NCI-H2227 treated with DMSO at 0.1 percent for 48 hours (cell line): ENCODE measurements at places on chromosomes 16 and 17.

- peak; percentile 11 for DNase-seq
Measured at GRCh38 chr16:56789360-56789759, 59.4 kb downstream of the NUP93 start.

DNA sequence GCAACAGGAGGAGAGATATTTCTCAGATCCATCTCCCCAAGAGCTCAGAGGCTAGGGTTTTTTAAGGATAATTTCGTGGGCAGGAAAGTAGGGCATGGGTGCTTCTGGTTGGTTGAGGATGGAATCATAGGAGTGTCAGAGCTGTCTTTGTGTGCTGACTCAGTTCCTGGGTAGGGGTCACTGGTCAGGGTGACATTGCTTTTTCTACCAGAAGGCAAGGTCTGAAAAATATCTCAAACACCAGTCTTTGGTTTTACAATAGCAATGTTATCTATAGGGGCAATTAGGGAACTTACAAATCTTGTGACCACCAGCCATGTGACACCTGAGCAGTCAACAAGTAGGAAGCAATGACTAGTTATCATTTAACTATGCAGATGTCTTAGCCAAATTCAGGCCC lies 82.9 kb upstream of the DYNLRB2 start:
- DNase-seq = no peak

GRCh38 chr16:66405057-66405783 lies 21.9 kb upstream of the BEAN1 start:
- DNase-seq = no peak

DNA sequence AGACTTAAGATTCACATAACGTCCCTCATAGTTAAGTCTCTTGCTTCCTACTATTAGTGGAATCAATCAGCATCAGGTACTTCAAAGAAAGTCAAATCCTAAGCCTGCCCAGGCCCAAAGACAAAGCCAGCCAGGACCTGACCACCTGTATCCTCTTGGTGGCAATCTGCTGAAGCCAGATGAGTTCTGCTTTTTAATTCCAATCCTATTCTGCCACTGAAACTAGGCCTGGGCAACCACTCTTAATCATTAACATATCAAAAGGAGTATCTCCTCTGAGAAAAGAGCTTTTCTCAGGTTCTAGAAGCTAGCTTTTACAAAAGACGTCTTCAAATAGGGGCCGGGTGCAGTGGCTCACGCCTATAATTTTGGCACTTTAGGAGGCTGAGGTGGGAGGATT lies 15.1 kb upstream of the GLG1 start:
- no peak for DNase-seq

- DNase-seq = no peak
Measured at GRCh38 chr17:47197821-47198220, 8.7 kb upstream of the CDC27 start.

DNA sequence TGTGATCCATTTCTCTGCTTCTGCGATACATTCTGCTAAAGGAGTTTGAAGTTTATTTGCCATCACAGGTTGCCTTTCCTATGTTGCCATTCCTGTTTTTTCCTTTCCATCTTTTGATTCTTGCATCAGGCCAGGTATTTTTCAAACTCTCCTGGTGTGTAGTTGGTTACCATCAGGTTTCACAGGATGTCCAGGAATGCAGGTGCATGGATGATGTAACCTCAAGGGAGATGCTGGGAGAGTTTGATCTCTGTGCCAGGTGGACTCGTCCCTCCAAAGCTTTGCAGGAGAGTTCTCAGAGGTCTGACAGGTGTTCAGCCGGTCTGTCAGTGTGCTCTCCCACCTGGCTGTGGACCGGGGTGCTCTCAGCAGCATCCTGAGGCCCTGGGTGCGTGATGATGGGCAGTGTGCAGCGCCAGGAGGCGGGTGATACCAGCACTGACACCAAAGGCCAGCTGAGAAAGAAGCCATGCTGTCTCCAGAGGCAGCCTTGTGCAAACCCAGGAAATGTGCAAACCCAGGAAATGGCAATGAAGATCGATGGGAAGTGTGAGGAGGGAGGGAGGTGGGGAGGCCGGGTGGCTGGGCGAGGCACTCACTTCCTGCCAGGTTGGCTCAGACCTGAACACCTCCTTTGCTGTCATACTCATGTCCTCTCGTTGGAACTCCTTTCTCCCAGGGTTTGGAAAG lies 1.7 kb downstream of the ATP2C2 start:
- no peak for DNase-seq

GRCh38 chr17:80956321-80957190 lies 35.1 kb upstream of the CHMP6 start:
- no peak for DNase-seq

DNA sequence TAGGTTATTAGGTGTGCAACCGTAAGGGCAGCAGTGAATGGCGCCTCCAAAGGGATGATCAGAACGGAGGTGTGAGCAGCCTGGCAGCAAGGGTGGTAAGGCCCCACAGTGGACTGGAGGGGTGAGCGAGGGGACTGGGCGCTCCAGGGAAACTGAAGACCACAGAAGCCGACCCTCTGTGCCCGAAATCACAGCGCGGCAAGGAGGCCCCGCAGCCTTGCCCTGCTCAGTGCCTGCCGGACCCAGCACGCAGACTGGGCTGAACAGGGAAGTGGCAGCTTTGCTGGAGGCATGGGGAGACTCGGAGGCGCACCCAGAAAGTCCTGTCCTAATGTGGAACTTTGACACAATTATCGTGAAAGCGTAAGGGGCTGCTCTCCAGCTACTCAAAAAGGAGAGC lies 38.4 kb downstream of the KLHDC4 start:
- no peak for DNase-seq

DNA sequence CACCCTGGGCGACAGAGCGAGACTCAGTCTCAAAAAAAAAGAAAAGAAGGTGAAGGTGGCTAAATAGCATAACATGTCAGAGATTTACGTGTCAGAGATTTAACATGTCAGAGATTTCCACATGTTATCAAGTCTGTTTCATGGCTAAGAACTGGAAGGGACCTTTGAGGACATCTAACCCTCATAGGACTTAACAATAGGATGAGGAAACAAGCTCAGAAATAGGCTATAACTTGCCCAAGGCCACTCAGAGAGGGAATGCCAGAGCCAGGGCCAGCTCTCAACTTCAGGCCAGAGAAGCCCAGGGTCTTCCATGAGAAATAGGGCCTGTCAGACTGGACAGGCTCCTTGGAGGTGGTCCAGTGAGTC lies 26.8 kb upstream of the ZNF629 start:
- no peak for DNase-seq

- DNase-seq = no peak
Measured at GRCh38 chr17:21034340-21035235, 8.2 kb downstream of the USP22 start.

DNA sequence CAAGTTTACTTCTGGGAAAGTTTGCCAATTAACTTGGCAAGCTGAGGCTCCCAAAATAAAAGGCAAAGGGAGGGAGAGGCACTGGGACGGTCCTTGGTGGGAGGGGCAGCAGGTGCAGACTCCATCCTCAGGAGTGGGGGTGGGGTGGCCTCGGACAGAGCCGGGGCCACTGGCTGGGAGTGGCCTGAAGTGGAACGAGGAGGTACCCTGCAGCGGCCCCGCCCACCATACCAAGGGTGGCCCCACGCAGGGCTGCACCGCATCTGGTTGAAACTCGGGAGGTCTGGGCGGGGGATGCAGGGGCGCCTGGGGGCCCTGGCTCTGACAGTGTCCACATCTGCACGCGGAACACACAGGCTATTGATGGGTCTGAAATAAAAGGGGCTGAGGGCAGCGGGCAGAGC lies 42.4 kb upstream of the SLC38A10 start:
- DNase-seq = no peak

- no peak for DNase-seq
Measured at GRCh38 chr16:86026171-86026910, 127.4 kb downstream of the IRF8 start.

DNA sequence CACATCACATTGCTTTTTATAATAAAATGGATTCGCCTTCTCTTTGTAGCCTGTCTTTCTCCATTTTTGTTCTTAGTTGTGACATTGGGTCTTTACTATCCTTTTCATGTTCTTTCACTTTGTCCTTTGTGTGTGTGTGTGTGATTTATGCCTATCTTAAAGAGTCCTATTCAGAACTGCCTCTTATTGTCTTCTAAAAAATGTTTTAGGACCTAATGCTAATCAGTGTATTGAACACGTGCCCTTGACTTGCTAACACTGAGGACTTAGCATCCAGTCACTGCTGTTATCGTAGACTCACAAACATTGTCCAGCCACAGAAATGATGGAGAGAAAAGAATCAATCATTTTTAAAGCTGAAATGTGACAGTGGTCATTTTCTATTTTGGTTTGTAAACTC lies 251.9 kb downstream of the CNTNAP4 start:
- no peak for DNase-seq

- no peak for DNase-seq
Measured at GRCh38 chr16:10526962-10527361, 53.4 kb downstream of the EMP2 start.

- DNase-seq = no peak
Measured at GRCh38 chr16:2874032-2874911, 8.7 kb upstream of the FLYWCH2 start.

DNA sequence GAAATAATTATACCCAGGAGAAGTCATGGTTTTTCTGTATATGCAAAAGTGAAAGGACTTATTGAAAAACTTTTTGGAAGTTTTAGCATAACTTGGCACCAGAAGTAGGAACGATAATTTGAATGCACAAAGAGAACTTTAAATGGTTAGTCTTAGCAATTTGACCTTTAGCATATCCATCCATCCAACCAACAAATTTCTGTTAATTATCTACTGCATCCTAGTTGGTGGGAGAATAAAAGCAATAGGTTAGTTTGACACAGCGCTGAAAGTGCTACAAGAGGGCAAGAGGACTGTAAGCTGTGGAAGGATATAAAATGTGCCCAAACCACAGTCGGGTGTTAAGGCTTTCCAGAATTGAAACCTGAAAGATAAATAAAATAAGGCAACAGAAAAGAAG lies 17.6 kb downstream of the SPAG9 start:
- no peak for DNase-seq

DNA sequence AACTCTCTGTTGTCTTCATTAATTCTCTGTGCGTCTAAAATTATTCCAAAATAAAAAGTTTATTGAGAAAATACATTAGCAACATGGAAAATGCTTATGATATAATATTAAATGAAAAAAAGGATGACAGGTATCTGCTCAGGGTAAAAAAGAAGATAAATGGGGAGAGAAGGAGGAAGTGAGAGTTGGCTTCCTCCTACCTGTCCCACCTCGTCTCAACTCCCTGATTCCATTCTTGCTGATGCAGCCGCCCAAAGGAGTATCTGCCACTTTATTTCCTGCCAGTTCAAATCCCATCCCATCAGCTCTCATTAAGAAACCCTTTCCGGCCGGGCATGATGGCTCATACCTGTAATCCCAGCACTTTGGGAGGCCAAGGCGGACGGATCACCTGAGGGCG lies 72.5 kb upstream of the ALOX12 start:
- DNase-seq = no peak

DNA sequence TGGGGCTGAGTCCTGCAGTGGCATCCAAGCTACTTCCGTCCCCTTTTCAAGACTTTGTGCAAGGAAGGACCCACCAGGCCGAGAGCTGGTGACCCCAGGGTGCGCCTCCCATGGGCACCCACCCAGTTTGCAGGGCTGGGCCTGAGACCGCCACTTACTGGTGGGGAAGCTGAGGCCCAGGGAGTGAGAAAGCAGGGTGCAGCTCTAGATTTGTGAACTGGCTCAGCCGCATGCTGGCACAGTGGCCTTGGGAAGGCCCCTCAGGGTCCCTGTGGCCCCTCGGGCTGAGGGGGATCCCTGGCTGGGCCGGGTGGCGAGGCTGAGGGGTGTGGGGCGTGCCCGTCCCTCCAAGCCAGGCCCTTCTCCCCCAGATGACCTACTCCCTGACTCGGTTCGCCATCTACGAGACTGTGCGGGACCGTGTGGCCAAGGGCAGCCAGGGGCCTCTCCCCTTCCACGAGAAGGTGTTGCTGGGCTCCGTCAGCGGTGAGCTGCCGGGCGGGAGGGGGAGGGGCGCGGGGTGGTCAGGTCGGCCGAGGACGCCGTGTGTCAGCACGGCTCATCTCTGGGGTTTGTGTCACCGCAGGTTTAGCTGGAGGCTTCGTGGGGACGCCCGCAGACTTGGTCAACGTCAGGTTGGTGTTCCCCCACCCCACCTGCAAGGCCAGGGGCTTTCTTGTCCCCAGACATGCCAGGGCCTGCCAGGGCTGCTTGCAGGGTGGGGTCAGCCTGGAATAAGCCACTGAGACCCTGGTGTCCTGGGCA lies 3.2 kb downstream of the SLC25A10 start:
- no peak for DNase-seq

- no peak for DNase-seq
Measured at GRCh38 chr16:10228779-10229178, 46.6 kb upstream of the GRIN2A start.

- peak; percentile 85 for DNase-seq
Measured at GRCh38 chr17:44331249-44331760, 6.7 kb upstream of the SLC25A39 start.

DNA sequence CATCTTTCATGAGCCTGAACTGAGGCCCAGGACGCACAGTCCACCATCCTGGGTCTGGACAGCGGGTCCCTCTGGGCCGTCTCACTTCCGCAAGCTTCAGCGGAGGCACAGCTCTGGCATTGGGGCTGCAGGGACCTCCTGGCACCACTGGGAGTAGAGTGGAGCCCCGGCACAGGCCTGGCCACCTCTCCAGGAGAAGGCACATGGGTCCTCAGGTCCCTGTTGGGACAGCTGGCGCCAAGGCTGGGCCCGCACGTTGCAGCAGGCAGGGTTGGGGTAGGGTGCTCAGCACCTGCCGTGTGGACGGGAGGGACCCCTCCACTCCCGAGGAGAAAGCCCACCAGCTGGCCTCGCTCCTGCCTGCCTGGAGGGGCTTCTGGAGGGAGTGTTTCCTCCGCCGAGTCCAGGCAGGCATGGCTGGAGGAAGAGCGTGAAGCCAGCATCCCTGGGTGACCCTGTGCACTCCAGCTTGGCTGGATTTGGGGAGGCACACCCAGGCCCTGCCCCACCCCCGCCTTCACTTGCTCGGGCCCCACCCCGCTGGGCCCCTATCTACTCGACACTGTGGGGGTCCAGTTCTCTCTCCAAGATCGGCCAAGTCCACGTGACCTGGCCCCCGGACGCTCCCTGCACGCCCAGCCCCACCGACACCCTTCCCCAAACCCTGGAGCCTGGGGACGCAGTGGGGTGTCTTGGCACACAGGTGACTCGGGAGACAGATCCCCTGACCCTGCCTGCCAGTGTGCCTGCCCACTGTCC lies 6.6 kb upstream of the METRNL start:
- DNase-seq = no peak

GRCh38 chr16:77680496-77680895 lies 41.8 kb upstream of the NUDT7 start:
- DNase-seq = no peak

DNA sequence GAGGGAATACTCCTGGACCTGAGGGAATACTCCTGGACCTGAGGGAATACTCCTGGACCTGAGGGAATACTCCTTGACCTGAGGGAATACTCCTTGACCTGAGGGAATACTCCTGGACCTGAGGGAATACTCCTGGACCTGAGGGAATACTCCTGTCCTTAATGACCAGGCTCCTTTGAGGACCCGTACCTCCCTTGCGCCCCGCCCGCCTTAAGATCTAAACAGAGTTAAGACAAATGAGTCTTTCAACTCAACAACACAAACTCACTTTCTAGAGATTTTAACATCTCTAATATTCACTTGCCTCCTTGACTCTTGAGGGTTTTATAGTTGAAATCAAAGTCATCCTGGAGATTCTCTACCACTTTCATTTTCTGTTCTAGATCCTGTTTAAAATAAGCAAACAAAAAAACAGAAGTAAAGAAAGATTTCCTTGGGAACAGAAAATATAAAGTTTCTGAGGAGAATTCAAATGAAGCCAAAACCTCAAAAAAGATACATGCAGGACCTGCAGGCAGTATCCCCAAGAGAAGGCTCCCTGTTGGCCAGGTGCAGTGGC lies 49.7 kb downstream of the STAT3 start:
- DNase-seq = no peak

GRCh38 chr16:11743308-11744074 lies 834 bp upstream of the TXNDC11 start:
- DNase-seq = no peak
